ENCODE measurements at places on chromosomes 1 and 21.
A peak's percentile ranks its signal among the peaks of the same experiment; 100 is the strongest.

DNA sequence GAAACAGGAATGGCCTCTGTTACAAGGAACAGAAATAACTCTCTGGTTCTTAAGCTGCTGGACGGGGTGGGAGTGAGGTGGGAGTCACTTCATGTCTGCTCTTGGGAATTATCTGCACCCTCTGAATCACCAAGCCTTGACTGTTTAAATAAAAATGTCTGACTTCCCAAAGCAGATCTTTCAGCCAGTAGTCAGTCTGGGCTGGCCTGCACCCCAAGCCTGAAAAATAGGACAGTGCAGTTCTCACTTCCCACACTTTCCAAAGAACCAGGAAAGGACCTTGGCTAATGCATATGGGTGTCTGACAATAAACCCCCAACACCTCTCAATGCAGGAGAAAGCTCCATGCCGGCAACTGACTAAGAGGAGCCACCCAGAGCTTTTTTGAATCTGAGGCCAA, 796 bp downstream of the S100A7 start:
- DNase-seq = no peak

- DNase-seq = peak; percentile 38
Measured at GRCh38 chr1:158035976-158036583, 42.6 kb downstream of the KIRREL1 start.

- no peak for DNase-seq
Measured at GRCh38 chr1:115654663-115655305, 13.0 kb downstream of the VANGL1 start.

- no peak for DNase-seq
Measured at GRCh38 chr1:119917304-119918055, 21.2 kb upstream of the ADAM30 start.

GRCh38 chr1:1187938-1188337, 14.3 kb downstream of the TTLL10 start:
- DNase-seq = no peak

DNA sequence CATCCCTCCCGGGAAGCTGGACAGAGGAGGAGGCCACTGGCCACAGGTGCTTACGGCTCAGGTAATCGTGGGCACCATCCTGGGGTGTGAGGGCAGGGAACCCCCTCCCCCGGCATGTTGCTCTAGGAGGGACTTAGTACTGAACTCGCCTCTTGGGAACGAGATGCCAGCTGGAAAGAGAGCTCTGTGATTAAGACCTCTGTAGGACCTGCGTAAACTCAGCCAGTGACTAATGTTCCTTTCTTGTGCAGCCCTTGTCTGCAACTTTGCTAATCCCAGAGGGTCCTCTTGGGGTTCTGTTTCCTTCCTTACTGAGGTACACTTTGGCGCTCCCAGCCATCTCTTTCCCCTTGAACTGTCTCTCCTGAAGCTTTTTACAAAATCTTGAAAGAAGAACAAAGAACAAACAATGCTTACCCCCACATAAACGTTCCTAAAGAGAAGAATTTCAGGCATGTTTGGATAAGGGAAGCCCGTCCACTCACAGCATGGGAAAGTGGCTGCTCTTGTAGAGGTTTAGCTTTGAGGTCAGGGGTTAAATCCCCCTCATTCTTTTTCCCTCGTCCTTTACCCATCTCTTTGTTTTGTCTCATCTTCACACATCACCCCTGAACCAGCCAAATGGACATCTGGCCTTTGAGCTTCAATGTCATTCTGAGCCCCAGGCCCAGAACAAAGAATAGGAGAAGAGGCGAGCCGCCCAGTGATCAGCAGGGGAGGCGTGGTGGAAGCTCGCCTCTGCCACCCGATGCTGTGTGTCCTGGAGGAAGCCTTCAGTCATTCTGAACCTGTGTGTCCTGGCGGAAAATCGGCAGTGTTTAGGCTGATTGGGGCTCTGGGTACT, 37.4 kb downstream of the CITED4 start:
- no peak for DNase-seq

- no peak for DNase-seq
Measured at GRCh38 chr1:235229868-235230267, 68.8 kb upstream of the RBM34 start.

DNA sequence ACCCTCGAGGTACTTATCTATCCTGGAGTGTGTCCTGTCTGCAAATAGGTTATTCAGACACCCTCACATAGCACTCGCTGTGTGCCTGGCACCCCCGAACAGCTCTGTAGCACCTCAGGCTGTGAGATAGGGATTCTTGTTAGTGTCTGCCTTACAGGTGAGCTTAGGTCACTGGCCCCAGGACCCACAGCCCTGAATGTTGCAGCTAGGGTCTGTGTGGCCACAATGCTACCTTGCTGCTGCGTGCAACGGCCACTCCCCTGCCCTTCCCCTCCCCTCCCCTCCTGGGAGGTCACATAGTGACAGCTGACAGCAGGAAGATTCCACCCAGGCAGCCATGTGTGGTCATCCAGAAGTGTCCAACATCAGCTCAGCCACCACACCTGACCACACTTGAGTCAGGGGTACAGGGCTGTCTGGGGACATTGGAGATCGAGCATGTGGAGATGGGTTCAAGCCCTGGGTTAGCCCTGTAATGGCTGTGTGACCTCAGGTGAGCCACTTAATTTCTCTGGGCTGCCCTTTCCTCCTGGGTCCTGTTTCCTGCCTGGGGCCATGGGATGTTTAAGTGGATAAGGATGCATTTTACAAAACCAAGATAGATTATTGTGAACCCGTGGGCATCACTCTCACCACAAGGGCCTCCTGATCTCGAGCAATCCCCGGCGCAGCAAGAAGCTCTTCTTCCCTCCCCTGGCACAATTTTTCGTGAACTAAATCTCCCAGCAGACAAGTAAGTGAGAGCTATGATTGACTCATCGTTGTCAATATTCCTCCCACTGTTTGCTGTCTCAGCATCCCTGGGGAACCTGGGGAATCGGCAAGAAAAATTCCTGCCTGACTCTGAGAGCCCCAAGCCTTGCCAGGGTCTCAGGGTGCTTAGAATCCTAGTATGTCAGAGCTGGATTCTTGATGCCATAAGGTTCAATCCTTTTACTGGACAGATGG, 208.7 kb downstream of the PTPRU start:
- no peak for DNase-seq

Measured in stimulated activated CD8-positive, alpha-beta memory T cell treated with anti-CD3 and anti-CD28 coated beads, Interleukin-4, amount 100 ng/mL, for 48 hours (primary cell).